ENCODE measurements at places on chromosomes 1 and 21.
A peak's percentile ranks its signal among the peaks of the same experiment; 100 is the strongest.

GRCh38 chr1:93694819-93695218, 13.2 kb upstream of the BCAR3 start:
- no peak for DNase-seq

GRCh38 chr1:182779530-182779929, 10.0 kb upstream of the NPL start:
- DNase-seq = no peak

GRCh38 chr1:170436928-170437327, 95.0 kb upstream of the GORAB start:
- no peak for DNase-seq

GRCh38 chr1:39822146-39822545, 33.5 kb upstream of the BMP8B start:
- DNase-seq = no peak

GRCh38 chr1:159040893-159041724, 31.4 kb downstream of the IFI16 start:
- no peak for DNase-seq

- no peak for DNase-seq
These were observed 56.3 kb downstream of the GIPC2 start for GRCh38 chr1:78102082-78102481.

GRCh38 chr1:47725992-47726855, 271.0 kb downstream of the TRABD2B start:
- DNase-seq = peak; percentile 85

DNA sequence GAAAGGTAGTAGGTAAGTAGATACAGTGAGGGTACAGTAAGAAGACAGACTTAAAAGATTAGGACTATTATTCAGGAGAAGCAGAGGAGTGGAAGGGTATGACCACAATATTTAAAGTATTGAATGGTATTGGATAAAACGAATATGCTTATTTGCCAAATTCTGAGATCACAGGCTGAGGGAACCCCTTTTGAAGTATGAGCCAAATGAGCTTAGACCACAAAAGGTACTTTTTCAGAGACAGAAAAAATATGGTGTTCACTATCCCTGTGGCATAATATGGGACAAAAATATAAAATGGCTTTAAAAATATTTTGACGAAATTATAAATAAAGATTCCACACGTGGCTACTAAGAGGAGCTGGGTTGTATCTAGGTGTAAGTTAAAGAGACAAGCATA, 880 bp upstream of the MTF2 start:
- no peak for DNase-seq

GRCh38 chr21:15066123-15066575, 1.3 kb upstream of the NRIP1 start:
- no peak for DNase-seq

GRCh38 chr1:156705918-156706656, 704 bp upstream of the CRABP2 start:
- DNase-seq = peak; percentile 94

- DNase-seq = no peak
These were observed 7.5 kb upstream of the MYOM3 start for GRCh38 chr1:24119489-24119858.

GRCh38 chr1:158155673-158156072, 25.0 kb upstream of the CD1D start:
- no peak for DNase-seq

GRCh38 chr21:45887120-45887611, 94.4 kb upstream of the COL6A1 start:
- no peak for DNase-seq

DNA sequence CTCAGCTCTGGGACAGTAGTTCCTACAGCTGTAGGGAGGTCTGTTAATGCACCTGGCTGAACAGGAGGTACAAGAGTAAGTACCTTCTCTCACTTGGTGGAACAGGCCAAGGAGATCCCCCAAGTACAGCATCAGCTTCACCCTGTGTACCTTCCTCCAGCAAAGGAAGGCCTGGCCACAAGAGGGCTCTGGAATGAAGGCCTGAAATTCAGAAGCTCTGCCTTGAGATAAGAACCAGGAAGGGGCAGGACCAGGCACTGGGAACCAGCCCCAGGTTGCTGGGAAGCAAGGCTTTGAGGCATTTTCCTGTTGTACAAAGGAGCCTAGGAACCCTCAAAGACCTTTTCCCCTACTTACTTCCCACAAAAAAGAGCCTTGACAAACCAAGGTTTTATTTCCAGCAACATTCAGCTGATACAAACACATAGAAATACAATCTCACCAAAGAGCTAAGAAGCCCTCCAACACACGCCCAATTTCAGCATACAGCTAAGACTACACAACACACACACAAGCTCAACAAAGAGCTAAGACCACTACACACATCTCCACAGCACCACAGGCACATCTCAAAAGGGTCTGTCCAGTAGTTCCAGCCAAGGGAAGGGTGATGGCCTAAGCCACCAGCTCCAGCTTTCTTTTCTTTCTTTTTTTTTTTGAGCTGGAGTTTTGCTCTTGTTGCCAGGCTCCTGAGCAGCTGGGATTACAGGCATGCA, 23.5 kb downstream of the F11R start:
- DNase-seq = peak; percentile 64

GRCh38 chr1:226553924-226554282, 5.3 kb downstream of the STUM start:
- DNase-seq = no peak

DNA sequence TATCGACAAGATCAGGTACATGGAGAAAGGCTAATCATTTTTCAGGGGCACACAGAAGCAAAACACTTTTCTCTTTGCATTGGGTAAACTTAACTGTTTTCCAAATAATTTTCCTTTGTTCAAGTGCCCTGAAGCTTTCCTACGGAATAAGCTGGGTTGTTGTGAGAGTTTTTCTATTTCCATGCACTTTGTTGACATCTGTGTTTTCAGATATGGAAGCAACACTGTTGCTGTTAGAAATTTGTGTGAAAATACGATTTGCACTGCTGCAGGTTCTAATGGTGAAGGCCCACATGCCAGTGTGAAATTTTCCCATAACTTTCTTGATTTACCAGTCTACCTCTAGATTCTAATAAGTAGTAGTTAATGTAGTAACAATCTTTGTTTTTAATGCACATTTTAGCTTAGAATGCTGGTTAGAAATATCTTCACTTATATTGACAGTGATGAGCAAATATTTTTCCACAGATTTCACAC, 18.3 kb downstream of the NFYC start:
- DNase-seq = no peak

DNA sequence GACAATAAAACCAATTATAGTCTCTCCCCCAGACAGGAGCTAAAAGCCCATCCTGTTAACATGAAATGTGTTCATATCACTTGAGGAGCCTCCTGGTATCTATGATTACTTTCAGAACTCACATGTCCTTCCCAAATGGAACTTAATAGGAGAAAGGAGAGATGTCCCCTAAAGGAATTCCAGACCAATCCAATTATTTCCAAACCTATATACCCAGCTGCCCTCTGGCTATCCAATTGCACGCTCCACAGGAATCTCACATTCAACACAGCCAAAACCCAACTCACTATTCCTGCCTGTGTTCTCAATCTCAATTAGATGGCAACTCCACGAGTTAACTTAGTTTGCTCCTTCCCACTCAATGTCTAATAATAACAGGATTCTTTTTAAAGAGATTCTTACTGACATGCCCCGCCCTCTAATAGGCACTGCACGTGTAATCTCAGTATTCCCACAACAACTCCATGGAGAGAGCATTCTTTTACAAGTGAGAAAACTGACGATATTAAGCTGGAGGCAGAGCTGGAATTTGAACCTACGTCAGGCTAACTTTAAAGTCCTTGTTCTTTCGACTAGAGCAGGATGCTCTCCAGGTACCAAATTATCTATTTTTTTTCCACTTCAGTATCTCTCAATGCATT, 59.1 kb upstream of the SEC16B start:
- DNase-seq = no peak

GRCh38 chr1:193187114-193187513, 701 bp upstream of the B3GALT2 start:
- DNase-seq = no peak

- DNase-seq = no peak
These were observed 81.8 kb downstream of the WDR4 start for GRCh38 chr21:42797522-42797921.

DNA sequence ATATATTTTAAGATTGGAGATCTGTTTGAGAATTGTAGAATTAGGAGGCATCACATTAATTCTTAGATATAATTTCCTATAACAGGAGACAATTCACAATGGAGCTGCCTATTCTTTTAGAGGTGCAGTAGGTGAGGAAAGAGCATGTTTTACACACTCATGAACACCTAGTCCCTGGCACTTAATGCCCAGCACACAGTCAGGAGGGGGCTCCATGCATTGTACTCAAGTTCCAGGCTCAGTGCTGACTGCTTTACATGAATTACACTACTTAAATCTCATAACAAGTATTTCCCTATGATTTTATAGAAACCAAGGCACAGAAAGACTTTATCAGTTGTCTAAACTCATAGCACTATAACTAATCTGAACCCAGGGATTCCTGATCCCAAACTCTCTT, 360 bp upstream of the GBP3 start:
- no peak for DNase-seq

- no peak for DNase-seq
These were observed 23.1 kb downstream of the IER5 start for GRCh38 chr1:181111559-181111958.

DNA sequence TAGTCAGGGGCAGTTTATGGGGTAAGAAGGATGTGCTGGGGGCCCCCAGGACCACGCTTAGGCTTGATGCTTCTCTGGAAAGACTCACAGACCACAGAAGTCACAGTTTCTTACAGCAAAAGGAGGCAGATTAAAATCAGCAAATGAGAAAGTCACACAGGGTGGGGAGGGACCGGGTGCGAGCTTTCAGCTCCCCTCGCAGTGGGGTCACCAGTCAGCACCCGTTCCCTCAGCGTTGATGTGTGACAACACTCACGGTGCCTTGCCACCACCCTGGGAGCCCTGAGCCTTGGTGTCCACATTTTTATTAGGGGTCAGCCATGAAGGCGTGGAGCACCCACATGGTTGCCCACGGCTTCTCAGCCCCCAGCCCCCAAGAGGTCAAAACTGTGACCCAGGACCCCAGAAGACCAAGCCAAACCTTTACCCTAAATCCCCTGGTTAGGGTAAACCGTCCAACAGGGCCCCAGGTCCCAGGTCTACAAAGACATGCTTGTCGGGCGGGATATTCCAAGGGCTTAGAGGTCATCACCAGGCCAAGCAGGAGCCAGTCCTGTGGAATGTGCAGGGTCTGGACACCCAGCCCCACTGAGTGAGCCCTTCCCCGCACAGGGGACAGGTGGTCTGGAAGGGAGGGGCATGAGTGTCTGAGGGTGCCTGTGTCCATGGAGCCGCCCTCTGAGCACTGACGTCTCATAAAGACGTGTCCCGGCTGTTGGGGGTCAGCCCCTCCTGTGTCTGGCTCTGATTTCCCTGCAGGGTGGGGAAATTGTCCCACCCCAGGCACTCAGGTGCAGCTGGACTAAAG, 64.5 kb upstream of the ABCG1 start:
- DNase-seq = no peak

GRCh38 chr1:223887747-223888418, 42.1 kb upstream of the TP53BP2 start:
- no peak for DNase-seq

DNA sequence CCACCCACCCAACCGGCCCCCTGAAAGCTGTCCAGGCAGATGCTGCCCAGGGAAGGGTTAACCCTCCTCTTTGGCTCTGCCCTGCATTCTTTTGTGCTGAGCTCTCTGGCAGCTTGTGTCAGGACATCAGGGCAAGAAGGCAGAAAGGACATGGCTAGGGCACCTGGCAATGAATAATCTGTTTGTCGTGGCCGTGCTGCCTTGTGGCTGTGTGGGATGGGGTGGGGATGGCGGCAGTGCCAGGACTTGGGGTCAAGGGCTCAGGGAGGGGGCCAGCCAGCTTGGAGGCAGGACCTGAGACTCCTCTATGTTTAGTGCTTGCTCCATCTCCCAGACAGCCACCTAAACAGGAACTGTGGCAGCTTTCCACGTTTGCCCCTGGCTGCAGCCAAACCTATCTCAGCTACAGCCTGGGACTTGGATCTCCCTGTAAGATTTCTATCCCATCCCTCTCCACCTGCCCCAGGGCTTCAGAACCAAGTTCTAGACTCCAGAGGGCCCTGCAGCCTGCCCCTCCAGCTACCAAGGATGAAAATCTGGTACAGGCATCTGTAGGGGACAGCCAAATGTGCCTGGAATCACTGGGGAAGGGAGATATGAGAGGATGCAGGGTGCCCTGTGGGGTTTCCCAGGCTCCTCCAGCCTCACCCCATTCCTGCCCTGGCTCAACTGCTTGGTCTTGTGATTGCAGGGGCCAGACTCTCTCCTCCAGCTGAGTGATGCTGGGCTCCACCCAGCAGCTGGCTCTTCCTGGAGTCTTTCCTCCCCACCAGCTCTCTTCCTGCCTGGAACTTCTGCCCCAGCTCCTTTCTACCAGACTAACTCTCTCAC, 9.6 kb upstream of the GPR37L1 start:
- DNase-seq = no peak

DNA sequence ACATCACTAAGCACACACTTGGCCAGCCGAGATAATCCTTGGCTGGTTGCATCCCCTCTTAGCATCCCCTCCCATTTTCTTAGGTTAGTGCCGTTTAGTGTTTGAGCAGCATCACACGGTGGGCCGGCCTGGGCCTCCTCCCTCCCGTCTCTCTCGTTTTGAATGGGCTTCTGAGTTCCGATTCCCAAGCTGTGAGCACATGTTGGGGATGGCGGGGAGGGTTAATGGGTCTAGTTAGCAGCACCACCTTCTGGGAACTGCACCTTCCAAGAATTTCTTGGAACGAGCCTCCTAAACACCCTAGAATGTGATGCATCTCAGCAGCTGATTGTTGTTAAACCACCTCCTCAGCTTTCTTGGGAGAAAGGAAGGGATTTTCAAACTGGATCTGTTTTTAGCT, 73.3 kb downstream of the CNIH3 start:
- DNase-seq = no peak

GRCh38 chr1:225919906-225920305, 4.1 kb downstream of the PYCR2 start:
- DNase-seq = no peak

DNA sequence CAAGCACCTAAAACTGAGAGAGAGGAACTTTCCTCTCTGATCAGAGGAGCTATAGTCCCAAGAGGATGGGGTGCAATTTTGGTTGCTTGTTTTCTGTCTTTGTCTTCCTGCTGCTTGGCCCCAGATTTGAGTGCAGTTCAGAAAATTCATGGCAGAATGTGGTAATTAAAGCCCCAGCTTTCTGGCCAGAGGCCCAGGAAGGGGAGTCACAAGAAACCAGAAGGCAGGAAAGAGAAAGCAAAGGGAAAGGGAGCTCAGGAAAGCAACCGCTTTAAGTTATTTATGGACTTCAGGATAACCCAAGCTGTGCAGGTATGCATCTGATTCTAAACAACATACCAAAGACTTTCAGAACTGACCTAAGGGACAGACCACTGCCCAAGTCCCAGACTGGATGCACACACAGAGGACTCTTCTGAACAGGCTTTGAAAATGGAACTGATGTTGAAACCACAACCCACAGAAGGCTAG, 88.8 kb downstream of the ST3GAL3 start:
- DNase-seq = no peak

GRCh38 chr1:161427733-161428516, 60.2 kb upstream of the CFAP126 start:
- DNase-seq = peak; percentile 69

DNA sequence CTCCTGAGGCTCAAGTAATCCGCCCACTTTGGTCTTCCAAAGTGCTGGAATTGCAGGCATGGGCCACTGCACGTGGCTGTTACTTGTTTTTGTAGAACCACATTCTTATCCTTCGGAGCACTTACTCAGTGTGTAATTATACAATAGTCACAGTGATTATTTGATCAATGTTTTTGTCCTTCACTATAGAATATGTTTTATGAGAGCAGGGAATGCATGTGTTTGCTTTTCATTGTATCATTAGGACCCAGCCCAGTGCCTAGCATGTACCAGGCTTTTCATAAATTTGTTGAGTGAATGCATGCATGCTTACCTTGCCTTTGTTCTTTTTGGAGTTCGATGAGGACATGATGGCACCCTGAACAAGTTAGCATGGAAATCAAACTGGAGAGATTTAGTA, 5.8 kb downstream of the SZT2 start:
- DNase-seq = no peak
